Right forelimb (tissue), 1 donor: ENCODE measurements at places on chromosomes 16 and 17.
A peak's percentile ranks its signal among the peaks of the same experiment; 100 is the strongest.

- DNase-seq = no peak
Measured at GRCh38 chr17:17506893-17507464, 10.8 kb upstream of the RASD1 start.

DNA sequence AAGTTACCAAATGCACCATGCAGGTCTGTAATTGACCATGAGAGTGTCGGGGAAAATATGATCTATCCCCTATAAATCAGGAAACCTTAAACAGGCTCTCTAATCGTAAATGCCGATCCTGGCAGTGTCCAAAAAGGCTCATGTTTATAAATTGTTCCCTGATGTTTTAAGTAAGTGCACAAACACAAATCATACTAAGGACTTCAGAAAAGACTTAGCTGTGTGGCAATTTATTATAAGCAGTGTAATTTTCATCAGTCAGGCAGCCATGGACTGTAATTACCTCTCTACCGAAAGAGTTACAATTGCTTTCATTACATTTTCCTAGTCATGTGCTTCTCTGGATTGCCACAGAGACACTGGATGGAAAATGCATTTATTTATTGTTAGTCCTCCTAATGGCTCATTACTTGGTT, 73.4 kb upstream of the COX10 start:
- no peak for DNase-seq

- DNase-seq = no peak
Measured at GRCh38 chr16:79883494-79883893, 283.0 kb upstream of the MAF start.

- no peak for DNase-seq
Measured at GRCh38 chr17:65054602-65055001, 1.9 kb downstream of the GNA13 start.

DNA sequence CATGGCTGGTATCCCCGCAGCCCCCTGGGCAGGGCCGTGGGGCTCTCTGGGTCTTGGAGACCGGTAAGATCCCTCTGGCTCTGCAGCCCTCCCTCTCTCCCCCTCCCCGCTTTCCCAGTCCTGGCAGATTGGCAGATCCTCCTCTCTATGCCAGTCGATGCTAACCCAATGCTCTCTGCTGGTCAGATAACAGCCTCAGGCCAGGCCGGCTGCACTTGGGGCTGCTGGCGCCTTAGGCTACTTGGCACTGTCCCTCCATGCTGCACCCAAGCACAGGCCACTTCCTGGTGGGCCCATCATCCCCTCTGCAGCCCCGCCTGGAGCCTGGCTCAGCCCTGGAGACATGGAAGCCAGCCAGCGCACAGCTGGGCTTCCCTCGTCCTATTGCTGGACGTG, 81.7 kb downstream of the RTN4RL1 start:
- peak; percentile 42 for DNase-seq

GRCh38 chr16:16905850-16906249, 526.9 kb downstream of the NPIPA7 start:
- DNase-seq = no peak

- DNase-seq = peak; percentile 81
Measured at GRCh38 chr16:79429381-79430190, 171.0 kb downstream of the MAF start.

- no peak for DNase-seq
Measured at GRCh38 chr16:87542531-87543102, 49.8 kb upstream of the ZCCHC14 start.

- peak; percentile 70 for DNase-seq
Measured at GRCh38 chr17:58487589-58488427, at the start of gene HSF5. TSS of gene HSF5 (minus strand) at chr17:58488408. CDS start at chr17:58488274, 134 bp downstream.

DNA sequence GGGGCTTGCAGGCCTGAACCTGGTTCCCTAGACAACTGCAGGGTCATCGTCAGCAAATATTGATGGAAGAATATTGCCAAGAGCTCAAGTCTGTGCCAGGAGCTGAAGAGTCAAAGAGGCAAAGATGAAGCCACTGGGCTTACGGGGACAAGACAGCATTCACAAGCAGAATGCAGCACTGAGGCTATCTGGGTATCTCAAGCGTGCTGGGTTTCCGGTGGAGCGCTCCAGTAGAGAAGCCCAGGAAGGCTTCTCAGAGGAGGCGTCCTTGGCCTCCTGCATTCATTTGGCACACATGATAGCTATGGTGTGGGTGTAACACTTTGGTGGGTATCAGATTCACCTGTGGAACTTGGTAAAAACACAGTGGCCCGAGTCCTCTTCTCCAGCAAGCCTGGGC, 2.9 kb downstream of the FADS6 start:
- DNase-seq = no peak

- DNase-seq = no peak
Measured at GRCh38 chr16:6663668-6664067, 669.0 kb upstream of the RBFOX1 start.

- DNase-seq = no peak
Measured at GRCh38 chr16:1776991-1777374, 4.0 kb upstream of the MRPS34 start.

DNA sequence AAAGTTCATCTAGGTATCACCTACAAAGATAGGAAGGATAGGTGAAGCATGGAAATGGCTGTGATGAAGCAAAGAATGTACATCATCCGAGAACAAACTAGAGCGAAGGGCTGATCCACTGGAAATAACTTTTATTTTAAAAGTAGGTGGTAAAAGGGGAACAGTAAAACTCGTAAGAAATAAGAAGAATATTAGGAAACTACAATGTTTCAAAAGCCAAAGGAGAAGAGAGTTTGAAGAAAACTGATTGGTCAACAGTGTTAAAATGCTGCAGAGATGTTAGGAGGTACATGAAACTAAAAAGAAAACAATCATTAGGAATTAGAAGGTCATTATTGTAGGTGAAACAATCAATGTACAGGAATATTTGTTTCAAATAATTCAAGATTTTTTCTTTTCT, 108.1 kb downstream of the USP32 start:
- no peak for DNase-seq

DNA sequence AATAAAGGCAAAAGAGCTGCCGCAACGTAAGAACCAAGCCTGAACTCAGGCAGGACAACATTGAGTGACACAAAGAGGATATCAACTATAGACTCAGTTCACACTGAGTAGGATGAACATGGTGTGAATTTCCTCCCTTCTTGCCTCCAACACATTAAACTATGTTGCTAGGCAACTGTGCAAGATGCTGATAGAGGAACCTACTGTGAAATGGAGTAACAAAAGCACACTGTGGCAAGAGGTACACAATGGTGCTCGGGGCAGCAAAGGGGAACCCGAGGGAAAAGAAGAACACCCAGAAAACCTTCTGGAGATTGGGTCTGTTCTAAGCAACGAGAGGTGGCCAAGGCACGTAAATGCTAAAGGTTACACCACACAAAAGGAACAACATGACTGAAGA, 34.1 kb downstream of the GRB2 start:
- no peak for DNase-seq

- DNase-seq = no peak
Measured at GRCh38 chr16:75491876-75492275, 3.4 kb downstream of the CHST6 start.

DNA sequence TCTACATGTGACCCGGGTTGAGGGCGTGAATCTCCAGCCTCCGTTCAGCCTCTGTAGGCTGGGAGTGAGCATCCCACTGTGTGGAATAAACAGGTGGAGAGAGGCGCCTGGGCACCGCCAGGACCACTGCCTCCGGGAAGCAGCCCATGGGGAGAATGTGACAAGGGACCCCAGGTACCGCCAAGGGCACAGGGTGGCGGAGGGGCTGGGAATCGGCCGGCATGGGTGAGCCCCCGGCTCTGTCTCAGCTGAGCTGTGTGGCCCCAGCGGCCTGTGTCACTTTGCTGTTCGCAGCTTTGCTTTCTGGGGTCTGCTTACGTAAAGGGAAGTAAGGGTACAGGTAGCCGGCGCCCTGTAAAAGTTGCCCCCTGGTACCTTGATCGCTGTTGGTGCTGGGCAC, 11.5 kb downstream of the GSE1 start:
- DNase-seq = no peak

DNA sequence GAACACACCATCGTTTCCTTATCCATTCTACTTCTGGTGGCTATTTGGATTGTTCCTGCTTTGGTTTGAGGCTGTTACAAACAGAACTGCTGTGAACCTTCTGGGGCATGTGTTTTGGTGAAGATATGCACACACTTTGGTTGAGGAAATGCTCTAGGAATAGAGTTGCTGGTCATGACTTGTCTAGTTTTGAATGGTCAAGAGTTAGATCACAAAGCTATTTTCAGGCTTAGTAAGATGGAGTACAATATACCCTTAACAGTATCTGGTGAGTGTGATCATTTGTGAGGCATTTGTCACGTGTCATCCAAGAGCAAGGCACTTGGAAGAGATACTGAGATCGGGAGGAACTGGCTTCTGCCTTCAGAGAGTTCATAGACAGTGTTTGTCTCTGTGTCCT, 47.0 kb upstream of the CACNG5 start:
- no peak for DNase-seq

- no peak for DNase-seq
Measured at GRCh38 chr17:64256913-64257807, 5.9 kb downstream of the TEX2 start.

GRCh38 chr17:81701288-81702071, 1.7 kb upstream of the MRPL12 start:
- DNase-seq = no peak

DNA sequence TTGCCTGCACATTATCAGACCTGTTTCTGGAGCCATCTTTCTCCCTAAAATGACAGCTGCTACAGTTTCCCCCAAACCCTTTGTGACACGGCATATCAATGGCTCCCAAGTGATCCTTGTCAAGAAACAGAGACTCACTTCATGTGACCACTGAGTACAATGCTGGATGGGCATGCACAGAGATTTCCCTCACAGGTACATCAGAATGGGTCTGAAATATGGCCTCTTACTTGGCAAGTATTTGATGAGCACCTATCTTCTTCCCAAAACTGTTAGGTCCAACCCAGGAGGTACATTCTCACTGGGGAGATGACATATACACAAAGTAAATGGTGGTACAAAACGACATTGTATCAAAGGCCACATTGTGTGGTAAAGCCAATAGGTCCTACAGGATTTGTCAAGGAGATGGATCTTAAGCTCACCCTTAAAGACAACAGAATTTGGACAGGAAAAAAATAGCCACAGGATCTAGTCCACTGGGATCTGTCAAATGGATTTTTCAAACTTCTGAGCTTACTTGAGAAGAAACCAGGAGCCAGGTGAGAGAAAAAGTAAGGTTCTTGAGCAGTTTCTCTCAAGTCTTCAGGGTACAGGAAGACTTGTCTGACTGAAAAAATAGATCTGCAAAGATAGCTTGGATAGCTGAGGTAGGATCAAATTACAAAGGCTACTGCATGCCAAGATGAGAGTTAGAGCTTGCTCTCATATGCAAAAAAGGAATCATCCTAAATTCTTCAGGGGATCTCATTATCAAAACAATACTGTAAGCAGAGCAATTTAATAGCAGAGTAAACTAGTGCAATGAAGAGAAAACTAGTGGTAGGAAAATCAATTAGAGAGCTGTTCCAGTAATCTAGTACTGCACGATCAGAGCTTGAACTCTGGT, 28.8 kb downstream of the RNF43 start:
- DNase-seq = no peak

DNA sequence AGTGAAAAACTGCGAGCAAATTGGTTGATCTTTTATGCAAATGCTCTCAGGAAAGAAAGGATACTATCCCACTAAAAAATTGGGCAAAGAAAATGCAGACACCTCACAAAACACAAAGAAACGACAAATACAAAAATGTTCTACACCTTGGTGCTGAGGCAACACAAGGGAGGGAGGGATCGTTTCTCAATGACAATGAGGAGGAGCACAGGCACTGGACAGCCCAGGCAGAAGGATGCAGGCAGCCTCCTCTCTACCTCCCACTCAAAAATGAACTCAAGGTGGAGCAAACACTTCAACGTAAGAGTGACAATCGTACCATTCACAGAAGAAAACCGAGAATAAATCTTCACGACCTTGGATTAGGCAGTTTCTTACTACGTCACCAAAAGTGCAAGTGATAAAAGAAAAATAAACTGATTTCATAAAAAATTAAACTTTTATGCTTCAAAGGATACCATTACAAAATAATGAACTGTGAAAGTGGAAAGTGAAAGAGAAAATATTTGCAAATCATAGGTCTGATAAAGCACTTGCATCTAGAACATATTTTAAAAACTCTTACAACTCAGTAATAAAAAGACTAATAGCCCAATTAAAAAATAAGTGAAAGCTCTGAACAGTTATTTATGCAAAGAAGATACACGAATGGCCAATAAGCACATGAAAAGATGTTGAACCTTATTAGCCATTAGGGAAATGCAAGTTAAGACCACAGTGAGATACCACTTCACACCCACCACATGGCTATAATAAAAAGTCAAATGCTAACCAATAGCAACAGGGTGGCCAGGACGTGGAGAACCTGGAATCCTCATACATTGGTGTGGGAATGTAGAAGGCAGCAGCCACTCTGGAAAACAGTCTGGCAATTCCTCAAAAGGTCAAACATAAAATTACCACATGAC, 80.8 kb upstream of the TRAP1 start:
- DNase-seq = no peak

DNA sequence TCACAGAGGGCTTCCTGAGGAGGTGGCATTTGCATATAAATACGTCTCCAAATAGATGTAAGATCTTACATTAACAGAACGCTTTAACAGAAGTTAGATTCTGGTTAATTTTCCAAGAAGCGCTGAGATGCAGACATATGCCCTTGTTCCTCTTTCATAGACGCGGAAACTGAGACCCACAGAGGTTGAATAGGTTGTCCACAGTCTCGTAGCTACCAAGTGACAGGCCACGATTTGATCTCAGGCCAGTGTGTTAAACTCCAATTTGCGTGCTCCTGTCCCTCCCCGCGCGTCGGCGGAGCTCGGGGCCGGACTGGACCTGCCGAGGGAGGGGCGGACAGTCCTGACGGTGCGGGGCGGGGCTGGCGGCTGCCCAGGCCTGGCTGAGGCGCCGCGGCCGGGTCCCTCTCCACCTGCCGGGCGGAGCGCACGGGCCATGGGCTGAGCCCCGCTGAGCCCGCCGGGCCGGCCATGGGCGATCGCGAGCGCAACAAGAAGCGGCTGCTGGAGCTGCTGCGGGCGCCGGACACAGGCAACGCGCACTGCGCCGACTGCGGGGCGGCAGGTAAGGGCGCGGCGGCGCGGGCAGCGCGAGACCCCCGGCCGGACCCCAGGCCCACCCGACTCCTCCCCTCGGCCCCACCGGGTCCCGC, at the start of gene ADAP2:
Gene ADAP2, plus strand, starts transcription at position 402 of the 653 bp plus-strand sequence. Its CDS starts 70 bp downstream, at position 472.
- DNase-seq = peak; percentile 52

- DNase-seq = no peak
Measured at GRCh38 chr17:70544317-70544716, 375.0 kb downstream of the KCNJ2 start.
